SIG-M5 (cell line): ENCODE measurements at places on chromosomes 16 and 17.

GRCh38 chr16:82149536-82149935 lies 20.5 kb downstream of the MPHOSPH6 start:
- no peak for DNase-seq

- no peak for DNase-seq
These were observed 174.3 kb downstream of the UTP18 start for GRCh38 chr17:51434434-51435170.

GRCh38 chr16:48201515-48202201 lies 42.4 kb upstream of the LONP2 start:
- DNase-seq: no peak

DNA sequence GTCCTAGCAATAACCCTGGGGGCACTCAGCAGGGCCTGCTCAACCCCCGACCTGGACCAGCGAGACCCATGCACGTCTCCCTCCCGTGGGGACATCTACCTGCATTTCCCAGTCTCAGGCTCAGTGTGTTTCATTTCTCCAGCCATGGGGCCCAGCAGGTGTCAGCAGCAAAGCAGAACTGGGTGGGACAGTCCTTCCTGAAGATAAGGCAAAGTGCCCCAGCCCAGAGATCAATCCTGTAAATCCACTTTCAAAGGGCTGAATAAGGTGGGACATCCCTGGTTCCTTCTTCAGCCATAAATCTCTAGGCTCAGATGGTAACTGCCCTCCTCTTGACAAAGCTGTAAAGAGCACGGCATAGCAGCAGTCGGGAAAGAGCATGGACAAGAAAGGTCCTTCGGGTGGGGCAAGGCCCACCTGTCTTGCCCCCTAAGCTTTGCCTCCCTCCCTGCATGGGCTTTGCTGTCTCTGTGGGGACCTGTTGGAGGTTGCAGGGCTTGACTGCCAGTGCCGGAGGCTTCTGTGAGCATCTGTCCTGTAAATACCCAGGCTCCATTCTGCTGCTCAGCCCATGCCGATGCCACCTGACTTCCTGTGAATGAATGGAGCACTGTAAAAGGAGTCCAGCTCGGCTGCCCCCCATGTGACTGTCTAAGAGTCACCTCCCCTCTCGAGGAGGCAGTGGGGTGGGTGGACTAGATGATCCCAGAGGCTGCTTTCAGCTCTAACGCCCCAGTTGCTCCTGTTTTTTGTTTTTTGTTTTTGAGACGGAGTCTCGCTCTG lies 84.8 kb upstream of the TBC1D3K start:
- no peak for DNase-seq

DNA sequence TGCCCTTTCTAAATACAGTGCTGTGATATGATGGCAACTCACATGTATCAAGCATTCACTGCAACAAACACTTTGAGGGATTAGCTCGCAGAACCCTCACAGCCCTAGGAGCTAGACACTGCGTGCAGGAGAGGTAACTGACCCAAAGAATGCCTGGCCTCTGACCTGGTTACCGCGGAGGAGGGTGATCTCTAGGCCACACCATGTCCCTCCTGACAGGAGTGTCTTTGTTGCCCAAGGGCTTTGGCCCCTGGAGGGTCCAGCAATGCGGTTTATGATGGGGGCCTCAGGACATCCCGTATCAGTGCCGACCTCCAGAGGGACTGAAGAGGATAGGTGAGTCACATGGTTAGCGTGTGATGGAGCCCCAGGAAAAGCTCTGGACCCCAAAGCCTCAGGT lies 130.6 kb downstream of the MGAT5B start:
- no peak for DNase-seq
